ENCODE measurements at places on chromosomes 7 and 10.
A peak's percentile ranks its signal among the peaks of the same experiment; 100 is the strongest.

GRCh38 chr10:55627501-55628051, 733.5 kb downstream of the ZWINT start:
- no peak for DNase-seq

DNA sequence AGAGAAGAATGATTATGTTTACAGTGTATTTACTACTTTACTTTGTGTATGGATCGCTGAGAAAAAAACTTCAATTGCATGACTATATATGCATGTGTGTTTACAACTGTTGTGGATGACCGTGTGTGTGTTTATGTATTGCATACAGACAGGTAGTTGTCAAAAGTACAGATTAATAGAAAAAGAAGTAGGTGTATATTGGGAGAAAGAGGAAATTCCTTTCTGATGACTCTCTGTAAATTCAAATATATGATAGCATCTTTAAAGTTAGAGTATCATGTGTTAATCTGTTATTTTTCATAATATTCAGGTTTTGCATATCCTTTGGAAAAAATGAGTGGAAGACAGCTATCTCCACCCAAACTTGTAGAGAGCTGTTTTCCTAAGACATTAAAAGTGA, 160.4 kb upstream of the AGR3 start:
- DNase-seq = no peak

DNA sequence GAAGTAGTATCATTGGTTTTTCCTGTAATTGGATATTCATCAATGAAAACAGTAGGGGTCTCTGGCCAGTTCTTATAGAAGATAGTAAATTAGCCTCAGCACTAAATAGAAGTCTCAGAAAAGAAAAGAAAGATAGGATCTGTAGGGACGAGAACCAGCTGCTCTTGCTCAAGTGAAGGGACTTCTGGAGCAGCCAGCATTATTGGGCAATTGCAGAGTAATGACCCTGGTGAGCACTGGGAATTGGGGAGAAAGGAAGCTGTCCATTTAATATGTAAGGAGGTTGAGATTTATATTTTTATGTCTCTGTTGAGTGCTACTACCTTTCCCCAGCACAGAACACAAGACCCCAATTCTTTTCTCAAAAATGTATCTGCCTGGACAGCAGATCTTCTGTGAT, 61.2 kb upstream of the WNT16 start:
- DNase-seq = no peak

GRCh38 chr7:145263886-145264285, 428.0 kb upstream of the TPK1 start:
- no peak for DNase-seq

- DNase-seq = no peak
These were observed 33.5 kb downstream of the WDR86 start for GRCh38 chr7:151376218-151376902.

DNA sequence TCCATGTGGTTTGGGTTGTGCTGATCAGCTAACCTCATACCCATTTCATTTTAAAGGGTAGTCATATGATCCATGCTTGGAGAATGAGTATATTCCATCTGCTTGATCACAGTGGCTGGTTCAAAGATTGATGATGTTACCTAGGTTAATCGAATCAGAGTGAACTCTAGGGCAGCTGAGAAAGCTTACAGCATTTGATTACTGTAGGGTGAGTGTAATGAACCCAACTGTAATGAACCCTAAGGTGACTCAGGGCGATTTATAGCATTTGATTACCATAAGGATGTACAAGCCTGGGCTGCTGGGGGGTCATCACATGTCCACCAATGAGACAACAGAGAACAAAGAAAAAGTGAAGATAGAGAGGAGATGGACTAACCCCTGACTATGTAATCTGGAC, 523.1 kb downstream of the ADRA2A start:
- no peak for DNase-seq

DNA sequence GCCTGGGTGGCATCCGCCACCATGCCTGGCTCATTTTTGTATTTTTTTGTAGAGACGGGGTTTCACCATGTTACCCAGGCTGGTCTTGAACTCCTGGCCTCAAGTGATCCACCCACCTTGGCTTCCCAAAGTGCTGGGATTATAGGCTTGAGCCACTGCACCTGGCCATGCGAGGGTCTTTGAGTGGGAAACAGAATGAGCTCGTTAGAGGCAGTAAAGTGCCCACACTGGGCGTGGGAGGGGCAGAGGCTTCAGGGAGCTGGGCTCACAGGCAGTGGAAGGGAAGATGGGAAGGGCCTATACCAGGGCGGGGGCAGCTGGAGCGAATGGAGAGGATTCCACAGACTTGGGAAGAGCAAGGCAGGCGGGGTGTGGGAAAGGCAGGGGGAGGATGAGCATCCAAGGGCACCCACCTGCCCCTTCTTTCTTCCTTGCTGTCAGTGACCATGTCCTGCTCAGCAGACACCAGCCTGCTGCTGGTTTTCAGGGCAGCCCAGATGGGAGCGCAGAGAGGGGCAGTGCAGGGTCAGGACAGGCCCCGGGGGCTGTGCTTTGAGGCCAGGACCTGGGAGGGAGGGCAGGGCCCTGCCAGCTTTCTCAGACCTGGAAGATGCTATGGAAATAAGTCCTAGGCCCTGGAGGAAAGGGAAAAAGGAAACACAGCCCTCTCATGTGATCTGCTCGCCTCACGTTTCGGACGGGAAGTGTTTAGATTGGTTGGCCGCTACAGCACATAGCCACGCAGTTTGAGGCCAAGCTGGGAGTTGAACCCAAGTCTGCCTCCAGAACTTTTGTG, 4.2 kb downstream of the FZD9 start:
- DNase-seq = no peak

DNA sequence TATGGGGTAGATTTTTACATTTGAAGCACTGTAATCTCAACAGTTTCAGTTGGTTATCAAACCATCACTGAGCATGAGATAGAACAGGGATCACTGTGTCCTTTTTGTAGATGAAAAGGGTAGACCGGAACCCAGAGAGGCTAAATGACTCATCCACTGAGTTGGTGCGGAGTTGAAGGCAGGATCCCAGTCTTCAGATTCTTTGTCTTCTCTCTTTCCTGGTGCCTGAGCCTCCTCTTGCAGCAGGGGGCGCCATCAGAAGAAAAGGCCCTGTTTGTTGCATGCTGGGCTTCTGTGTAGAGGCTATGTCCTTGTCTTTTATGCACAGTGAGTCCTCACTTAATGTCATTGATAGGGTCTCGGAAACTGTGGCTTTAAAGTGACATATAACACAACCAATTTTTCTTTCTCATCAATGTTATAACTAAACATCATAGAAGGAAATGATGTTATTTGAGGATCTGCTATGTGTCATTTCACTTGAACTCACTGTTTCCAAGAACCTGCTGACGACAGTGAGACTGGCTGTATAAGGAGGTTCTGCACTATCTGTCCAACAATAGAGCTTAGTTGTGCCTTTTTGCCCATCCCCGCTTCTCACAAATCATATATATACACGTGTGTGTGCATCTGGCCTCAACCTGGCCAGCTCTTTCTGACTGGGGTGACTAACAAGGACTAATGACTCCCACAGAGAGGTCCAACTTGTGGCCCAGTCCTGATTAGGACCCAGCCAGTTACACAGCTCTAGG, 14.3 kb downstream of the ZNF282 start:
- peak; percentile 82 for DNase-seq

DNA sequence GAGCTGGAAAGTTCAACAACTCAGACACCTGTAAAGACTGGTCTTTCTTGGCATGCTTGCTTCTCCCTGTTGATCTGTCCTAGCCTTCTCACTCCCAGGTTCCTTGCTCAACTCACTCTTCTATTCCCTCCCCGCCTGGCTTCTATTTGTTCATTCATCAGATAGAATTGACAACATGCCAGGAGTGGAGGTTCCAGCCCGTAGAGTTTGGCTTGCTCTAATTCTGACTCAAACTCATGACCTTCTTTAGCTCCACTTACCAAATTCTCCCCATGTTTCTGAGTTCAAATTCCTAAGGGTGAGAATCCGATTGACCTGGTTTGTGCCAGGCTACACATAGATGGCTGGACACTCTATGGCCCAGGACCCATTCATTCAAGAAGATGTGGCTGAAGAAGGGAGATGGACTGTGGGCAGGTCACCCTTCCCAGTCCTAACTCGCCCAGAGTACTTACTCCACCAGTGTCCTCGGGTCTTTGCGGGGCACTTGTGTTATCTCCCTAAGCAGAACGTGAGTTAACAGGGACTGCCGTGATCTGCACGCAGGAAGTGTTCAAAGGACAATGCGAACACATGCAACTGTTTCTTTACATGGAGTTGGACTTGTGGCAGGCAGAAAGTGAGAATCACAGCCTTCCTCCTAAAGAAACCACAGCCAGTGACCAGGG, 4.0 kb upstream of the TMEM236 start:
- DNase-seq = no peak

- DNase-seq = no peak
These were observed 1163.2 kb upstream of the SORCS1 start for GRCh38 chr10:108327706-108328105.

DNA sequence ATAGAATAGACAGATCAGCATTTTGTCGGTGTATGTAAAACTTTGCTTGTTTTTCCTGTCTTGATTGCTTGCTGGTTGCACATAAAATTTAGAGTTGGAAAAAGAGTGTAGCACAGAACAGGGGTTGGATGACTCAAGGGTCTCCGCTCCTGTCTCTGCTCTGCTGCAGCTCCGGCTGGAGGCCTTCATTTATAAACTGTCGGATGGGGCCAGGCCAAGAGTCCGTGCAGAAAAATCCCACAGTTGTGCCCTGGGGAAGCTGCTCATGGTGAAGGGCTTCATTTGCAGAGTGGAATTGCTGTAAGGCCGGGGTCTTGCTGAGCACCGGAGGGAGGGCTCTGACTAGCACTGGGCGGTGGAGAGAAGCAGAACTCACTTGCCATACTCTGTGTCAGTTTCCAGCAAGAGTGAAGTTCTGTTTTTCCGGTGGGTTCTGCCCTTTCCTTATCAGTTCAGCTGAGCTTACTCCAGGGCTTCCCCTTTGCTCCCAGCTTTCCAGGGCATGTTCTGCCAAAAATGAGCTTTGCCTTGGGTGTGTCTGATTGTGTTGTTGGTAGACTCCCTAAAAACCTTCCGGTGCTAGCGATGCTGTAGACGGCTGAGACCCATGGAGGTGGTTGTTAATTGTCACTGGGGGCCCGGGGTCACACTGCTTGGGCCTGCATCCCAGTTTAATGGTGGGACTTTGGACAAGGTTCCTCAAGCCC, 67.2 kb downstream of the CAMK1D start:
- DNase-seq = no peak

GRCh38 chr10:101724446-101724845, 29.5 kb upstream of the FBXW4 start:
- DNase-seq = no peak

GRCh38 chr10:104415526-104416165, 62.0 kb downstream of the CFAP58 start:
- DNase-seq = no peak

- no peak for DNase-seq
These were observed 53.1 kb downstream of the TEX36 start for GRCh38 chr10:125629758-125630376.

GRCh38 chr7:74178632-74179031, 4.5 kb downstream of the EIF4H start:
- no peak for DNase-seq

DNA sequence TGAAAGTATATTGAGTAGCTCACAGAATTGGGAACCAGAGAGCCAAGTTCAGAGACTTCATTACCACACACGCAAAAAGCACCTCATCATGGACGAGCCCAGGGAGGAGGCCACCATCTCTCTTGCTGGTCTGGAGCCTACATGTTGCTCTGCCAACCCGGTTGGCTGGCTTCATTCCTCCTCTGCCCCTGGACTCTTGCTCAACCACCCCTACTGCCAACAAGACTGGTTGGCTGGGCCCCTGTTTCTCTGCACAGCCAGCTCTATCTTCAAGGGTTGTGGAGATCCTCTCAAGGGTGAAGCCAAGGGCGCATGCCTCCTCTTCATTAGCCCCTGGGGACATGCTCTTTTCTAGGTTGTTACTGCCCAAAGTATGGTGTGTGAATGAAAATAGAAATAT, 142.7 kb downstream of the JCAD start:
- DNase-seq = no peak

- DNase-seq = no peak
These were observed 71.5 kb downstream of the MAGI2 start for GRCh38 chr7:79381921-79382320.

GRCh38 chr10:84423719-84424118, 95.3 kb downstream of the CCSER2 start:
- DNase-seq = no peak

GRCh38 chr10:24897326-24897926, 55.0 kb downstream of the PRTFDC1 start:
- peak; percentile 24 for DNase-seq

DNA sequence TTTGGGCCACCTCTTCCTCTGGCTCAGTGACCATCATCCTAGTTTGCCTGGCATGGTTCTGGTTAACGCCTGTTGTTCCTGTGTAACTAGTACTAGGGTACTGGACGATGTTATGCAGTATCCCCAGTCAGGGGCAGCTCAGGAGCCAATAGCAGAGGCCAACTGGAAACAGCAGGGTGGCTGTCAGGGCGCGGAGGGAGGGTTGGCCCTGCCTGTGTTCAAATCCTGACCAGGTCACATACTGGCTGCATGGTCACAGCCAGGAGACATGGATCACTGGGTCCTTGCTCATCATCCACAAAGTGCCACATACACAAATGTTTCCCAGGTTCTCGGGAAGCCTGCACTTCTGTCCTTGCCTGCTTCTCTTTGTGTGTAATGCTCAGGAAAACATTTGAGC, 12.3 kb upstream of the RBP3 start:
- no peak for DNase-seq

- DNase-seq = no peak
These were observed 92.4 kb upstream of the CAV2 start for GRCh38 chr7:116407165-116407564.

DNA sequence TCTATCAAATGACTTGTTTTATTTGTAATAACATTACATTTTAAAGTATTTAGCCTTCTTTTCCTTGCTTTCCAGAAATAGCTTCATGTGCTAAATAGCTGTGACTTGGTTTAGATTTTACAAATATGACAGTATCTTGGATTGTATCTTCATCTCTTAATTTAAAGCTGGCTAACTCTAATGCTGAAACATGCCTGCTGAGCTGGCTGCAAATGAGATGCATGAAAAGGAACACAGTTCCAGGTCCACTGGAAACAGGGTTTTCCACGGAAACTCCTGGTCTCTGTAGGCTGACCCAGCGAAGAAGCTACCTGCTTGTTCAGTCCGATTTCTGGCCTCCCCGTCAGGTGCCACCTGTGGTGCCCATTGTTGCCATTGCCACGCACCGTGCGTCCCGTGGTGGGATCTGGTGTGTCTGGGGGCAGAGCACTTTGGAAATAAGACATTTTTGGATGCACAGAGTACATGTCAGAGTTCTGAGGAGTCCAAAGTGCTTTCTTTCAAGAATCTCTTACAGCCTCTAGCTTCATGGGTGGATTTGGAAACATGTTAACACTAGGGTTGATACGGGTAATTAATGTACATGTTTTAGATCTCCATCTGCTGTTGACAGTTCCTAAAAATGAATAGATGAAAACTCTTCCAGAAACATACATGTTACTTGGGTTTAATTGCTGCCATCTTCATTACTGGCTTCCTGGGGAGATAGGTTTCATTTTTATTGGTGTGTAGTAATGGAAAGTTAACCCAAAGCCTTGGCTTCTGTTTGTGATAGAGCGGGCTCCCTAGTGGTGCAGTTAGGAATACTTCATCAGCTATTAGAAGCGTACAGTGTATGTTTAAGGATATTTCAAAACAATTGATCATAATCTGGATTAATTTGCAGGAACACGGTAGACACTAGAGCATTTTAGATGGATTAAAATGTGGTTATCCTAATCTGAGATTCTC, 45.0 kb downstream of the SHH start:
- DNase-seq = no peak

- no peak for DNase-seq
These were observed 19.9 kb upstream of the HERPUD2 start for GRCh38 chr7:35714862-35715261.

GRCh38 chr7:151236406-151236805, 4.1 kb downstream of the CHPF2 start:
- DNase-seq = no peak

GRCh38 chr10:71751515-71752224, 21.6 kb downstream of the VSIR start:
- DNase-seq = no peak
